ENCODE measurements at places on chromosomes 4 and X.

GRCh38 chr4:2243681-2244380 is 1.9 kb upstream of the HAUS3 start:
- peak; percentile 52 for DNase-seq

- peak; percentile 19 for DNase-seq
These were observed 27.8 kb upstream of the FTHL17 start for GRCh38 chrX:31099536-31100090.

DNA sequence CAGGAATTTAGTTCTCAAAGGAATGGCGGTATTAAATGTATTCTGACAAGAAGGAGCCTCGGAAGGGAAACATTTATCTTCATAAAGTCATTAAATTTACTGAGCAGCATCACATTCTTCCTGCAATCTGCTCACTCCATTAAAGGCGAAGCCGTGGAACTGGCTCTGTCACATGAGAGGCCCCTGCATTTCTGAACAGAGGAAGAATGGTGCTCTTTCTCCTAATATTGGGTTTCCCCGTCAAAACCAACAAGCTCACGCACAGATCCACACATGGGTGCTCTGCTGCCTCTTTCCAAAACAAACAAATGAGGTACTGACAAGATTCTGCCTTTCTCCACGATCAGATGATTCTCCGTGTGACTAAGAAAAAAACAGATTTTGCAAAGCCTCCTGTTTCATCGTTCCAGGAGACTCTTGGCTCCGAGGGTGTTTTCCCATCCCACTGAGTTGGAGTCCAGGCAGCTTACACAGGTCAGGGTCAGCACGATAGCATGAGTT is 191.2 kb downstream of the IDS start:
- no peak for DNase-seq

DNA sequence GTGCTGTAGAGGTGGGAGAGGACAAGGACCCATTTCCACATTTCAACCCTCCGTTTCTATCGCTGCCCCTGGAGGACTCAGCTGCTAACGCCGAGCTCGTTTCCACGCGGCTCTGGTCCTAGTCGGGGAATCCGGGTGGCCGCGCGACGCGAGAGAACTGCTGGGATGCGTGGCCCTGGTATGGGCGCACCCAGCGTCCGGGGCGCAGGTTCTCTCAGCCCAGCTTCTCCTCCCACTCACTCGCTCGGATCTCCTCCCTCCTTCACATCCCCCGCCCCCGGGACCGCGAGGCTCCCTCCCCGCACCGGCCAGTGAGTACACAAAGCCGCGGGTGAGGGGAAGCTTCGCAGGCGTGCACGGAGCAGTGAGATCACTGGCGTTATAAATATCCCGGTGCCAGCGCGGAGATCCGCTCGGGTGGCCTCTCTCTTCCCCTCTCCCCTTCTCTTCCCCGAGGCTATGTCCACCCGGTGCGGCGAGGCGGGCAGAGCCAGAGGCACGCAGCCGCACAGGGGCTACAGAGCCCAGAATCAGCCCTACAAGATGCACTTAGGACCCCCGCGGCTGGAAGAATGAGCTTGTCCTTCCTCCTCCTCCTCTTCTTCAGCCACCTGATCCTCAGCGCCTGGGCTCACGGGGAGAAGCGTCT is at the start of gene FGF5:
FGF5 (plus strand) TSS at position 412 of the 649 bp plus-strand sequence; CDS start at position 573, 161 bp downstream.
- DNase-seq: peak; percentile 44

DNA sequence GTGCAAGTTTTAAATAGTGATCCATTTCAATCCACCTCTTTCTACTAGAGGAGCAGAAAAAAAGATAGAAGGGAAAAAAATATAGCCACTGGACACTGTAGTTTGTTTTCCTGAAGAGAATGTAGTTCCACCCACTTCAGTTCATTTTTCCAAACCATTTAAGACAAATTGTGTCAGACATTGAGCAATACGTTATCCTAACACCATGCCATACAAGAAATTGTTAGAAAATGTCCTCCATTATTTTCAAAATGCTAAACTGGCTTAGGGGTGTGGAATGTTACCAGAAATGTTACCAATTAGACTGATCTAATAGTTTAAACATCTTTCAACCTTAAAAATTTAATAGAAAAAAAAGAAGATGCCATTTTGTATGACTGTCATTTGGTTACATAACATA is 48.6 kb upstream of the ETNPPL start:
- DNase-seq: no peak

GRCh38 chr4:38101563-38101962 is 141.4 kb downstream of the PTTG2 start:
- DNase-seq: no peak

- DNase-seq: no peak
These were observed 68.4 kb upstream of the ALB start for GRCh38 chr4:73335679-73336078.

DNA sequence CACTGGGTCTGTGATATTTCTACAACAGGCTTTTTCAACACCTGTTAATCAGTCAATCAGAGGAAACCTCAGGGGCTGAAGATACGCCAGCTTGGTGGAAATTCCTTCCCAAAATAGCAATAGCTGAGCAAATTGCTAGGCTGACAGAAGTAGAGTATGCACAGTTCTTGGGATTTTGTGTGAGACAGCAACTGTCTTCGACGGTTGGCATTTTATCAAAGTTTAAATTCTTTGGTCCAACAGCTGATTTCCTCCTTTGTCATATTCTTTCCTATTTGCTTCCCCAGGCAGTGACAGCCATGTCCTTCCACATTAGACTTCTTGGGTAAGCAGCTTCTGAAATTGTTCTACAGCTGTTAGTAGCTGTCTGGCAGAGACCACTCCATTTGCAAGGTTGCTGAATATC is 8.0 kb upstream of the PALLD start:
- no peak for DNase-seq

GRCh38 chr4:4995908-4996265 is 23.4 kb downstream of the CYTL1 start:
- no peak for DNase-seq

DNA sequence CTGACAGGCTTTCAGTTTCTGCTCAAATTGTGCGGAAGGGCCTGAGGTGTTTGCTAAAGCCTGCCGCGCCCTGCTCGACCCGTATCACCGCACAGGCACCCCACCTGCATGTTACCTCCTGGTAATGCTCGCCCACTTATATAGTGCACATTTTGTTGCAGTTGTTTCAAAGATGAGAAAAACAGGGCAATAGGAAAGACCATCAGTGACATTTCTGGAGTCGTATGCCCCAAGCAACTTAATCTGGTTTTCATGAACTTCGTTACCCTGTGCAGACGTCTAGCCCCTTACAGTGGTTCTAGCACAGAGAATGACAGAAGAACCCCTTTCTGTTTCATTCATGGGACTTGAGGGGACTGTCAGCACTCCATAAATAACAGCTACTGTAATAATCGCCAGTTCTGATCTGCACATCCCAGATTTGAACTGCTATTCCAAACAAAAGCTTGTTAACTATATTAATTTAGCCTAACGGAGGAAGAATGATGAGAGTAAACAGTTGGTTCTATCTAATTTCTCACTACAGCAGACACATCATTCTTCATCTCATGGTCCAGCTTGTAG is 940 bp upstream of the DCTD start:
- DNase-seq: no peak

DNA sequence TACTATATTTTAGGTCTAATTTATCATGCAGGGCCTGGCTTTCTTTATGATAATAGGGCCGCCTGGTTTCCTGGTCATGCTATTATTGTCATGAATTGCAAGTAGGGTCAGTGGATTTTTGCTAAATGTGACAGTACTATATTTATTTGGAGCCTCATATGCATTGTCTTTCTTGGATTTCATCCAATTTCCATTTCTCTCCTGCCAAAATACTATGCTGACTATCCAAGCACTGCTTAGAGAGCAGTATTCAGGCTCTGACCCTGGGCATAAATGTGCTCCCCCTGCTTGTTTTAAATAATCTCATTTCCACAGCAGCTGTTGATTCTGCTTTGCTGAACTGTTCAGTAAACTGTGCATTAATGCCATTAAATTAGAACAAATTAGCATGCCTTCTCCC is 269.3 kb downstream of the GPM6A start:
- DNase-seq: no peak

GRCh38 chr4:70654605-70655011 is 11.7 kb downstream of the JCHAIN start:
- DNase-seq: no peak

DNA sequence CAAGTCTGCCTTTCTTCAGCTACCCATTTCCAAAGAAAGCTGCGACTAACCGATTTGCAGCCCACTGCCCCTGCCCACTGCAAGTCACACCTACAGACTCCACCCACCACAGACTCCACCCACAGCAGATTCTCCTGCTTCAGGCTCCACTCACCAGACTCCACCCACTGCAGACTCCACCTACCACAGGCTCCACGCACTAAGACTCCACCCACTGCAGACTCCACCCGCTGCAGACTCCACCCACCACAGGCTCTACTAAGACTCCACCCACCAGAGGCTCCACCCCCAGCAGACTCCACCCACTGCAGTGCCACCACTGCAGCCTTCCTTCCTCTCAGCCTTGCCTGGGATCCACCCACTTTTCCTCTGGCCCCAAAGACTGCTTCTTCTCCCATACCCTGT is 41.3 kb downstream of the ABLIM2 start:
- DNase-seq: peak; percentile 40

- peak; percentile 4 for DNase-seq
These were observed 89.0 kb upstream of the NMU start for GRCh38 chr4:55725057-55725456.

DNA sequence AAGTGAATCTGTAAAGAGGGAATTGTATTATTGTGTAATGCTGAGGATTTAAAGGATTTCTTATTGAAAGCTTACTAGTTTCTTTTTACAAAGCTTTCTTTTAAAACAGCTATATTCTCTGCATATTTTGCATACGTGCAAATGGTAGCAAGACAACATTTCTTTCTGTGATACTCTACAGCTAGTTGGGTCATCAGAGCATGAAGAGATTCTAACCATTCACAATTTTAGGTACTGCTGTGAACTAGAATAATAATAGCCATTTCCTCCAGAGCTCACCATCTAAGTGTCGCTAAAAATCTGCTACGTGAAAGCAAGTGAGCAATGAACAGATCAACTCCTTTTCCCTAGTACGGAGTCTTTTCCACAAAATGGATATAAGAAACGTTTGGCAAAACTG is 37.3 kb downstream of the ARHGAP6 start:
- DNase-seq: no peak

DNA sequence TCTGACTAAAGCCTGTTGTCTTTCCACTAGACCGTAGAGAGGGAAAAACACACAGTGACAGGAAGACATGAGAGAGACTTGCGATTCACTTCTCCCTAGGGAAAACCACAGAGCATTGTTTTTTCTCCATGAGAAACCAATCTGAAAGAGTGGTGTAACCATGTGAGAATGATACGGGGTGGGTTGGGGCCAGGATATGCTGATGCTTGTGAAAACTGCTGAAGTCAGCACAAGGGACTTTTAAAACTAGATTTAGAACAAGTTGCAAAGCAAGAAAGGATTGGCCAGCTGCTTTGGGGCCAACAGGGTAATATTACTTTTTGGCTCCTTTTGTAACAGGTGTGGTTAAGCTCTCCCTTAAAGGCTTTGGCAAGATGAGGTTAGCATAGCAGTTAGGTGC is 66.1 kb downstream of the NHSL2 start:
- no peak for DNase-seq

DNA sequence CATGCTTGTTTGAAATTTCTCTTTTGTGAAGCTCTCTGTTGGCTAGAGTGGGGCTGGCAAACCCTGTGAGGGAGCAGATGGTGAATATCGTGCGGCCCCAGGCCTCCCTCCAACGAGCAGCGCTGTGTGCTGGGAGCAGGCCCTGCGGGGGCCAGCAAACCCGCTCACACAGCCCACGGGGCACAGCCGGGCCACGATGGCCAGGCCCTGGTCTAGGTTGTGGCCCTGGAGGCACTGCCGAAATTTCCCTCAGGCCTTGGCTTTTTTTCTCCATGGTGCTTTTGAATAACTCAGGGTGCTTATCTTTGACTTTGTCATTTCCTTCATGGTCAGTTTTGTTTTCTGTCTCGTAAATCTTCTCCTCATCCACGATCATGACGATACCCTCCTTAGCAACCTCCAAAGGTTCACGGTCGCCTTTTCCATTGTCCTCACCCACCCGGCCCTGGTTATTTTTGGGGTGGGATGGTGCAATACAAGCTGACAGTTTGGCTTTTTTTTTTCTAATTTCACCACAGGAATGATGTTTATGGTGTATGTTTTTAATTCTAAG is 20.7 kb downstream of the PCGF3 start:
- DNase-seq: no peak

GRCh38 chr4:121277194-121278105 is 103.4 kb downstream of the QRFPR start:
- no peak for DNase-seq

- no peak for DNase-seq
These were observed 103.1 kb upstream of the FAM47B start for GRCh38 chrX:34839451-34839850.

DNA sequence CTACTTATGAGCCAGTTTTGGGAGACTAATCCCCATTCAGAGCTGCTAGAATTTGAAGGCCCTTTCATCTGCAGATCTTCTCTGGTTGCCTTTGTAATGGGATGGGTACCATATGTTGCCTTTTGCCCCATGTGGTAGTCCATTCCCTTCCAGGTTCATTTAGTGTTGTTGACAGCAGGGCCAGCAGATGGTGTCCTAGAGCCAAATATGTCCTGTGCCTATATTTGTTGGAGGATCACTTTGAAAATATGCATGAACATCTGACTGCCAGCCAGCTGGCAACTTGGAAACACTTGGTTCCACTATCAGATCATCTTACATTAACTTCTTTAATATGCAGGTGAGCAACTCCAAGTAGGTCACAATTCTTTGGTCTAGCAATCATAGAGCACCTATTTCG is 30.4 kb downstream of the CFAP299 start:
- peak; percentile 65 for DNase-seq

DNA sequence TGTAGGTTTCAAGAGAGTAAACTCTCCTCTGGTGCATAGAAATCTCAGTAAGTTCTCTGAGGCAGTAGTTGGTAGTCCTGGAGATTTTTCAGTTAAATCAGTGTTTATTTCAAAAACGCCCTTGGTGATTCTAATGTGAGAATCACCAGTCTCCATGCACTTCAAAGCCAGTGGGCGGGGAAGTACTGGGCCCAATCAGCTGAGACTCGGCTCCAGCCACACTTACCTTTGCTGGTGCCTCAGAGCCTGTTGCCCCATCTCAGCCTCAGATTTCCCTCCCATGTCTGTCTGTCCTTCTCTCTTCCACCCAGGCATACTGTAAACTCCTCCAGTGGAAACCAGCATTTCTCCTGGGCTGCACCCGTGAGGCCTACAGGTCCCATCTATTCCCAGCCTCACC is 7.4 kb upstream of the MGST2 start:
- no peak for DNase-seq

DNA sequence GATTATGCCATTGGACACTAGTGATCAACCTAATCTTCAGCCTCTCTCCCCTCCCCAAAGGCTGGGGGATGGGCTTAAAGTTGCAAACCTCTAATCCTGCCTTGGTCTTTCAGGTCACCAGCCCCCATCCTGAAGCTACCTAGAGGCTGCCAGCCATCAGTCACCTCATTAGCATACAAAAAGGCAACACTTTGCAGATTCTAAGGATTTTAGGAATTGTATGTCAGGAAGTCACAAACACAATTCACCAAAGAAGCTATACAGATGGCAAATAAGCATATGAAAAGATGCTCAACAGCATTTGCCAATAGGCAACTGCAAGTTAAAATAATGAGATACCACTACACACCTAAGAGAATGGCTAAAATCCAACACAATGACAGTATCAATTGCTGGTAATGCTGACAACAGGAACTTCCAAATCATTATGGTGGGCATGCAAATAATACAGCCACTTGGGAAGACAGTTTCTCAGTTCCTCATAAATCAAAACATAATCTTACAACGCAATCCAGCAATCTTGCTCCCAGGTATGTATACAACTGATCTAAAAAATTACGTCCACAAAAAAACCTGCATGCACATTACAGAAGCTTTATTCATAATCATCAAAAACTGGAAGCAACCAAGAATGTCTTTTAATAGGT is 9.0 kb upstream of the PIM2 start:
- peak; percentile 26 for DNase-seq

- no peak for DNase-seq
These were observed 28.1 kb downstream of the KANTR start for GRCh38 chrX:53122013-53122412.

Data from B cell (primary cell).